NCI-H69 (cell line): ENCODE measurements at places on chromosomes 13 and 19.

GRCh38 chr13:37163641-37164265 is 58.3 kb upstream of the CSNK1A1L start:
- DNase-seq: no peak

DNA sequence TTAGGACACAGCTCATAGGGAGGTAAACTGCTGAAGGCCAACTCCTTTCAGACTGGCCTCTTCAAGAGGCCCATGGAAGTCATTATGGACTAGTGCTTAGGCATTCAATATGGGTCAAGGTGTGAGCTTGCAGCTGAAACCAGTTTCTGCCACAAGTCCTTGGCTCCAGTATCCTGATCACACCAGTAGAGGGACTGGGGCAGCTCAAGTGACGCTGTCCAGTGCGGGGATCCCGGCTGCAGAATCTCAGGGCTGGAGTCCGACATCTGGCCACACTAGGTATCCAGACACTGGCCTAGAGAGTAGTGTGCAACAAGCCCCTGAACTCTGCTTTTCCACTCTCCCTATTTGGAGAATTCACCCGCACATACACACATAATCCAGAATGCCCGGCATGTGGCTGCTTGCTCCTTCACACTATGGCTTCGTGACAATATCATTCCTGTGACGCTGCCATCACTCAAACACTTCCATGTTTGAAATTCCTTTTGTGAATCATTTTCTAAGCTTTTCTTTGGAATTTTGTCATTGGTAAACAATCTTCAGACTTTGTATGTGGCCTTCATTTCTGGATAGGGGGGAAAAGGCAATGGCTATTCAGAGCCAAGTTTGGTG is 425.1 kb downstream of the EFNB2 start:
- DNase-seq: no peak

DNA sequence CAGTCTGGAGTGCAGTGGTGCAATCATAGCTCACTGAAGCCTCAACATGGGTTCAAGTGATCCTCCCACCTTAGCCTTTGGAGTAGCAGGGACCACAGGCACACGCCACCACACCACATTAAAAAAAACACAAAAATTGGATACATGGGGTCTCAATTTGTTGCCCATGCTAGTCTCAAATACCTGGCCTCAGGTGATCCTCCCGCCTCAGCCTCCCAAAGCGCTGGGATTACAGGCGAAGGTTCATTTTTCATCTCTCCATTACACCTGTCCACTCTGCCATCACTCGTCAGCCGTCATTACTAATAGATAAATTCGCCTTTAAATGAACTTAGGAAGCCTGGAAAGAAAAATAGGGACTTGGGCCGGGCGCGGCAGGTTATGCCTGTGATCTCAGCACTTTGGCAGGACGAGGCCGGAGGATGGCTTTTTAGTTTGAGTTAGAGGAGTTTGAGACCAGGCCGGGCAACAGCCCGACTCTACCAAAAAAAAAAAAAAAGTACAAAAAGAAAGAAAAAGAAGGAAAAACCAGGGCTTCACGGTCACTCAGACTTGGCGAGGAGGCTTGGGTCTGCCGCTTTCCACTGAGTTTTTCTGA is 685 bp upstream of the SUPT5H start:
- DNase-seq: peak; percentile 50

GRCh38 chr19:16660763-16661479 is at the start of gene TMEM38A:
TMEM38A (plus strand) TSS chr19:16661139; CDS start chr19:16661218, 79 bp downstream.
- DNase-seq: peak; percentile 78

DNA sequence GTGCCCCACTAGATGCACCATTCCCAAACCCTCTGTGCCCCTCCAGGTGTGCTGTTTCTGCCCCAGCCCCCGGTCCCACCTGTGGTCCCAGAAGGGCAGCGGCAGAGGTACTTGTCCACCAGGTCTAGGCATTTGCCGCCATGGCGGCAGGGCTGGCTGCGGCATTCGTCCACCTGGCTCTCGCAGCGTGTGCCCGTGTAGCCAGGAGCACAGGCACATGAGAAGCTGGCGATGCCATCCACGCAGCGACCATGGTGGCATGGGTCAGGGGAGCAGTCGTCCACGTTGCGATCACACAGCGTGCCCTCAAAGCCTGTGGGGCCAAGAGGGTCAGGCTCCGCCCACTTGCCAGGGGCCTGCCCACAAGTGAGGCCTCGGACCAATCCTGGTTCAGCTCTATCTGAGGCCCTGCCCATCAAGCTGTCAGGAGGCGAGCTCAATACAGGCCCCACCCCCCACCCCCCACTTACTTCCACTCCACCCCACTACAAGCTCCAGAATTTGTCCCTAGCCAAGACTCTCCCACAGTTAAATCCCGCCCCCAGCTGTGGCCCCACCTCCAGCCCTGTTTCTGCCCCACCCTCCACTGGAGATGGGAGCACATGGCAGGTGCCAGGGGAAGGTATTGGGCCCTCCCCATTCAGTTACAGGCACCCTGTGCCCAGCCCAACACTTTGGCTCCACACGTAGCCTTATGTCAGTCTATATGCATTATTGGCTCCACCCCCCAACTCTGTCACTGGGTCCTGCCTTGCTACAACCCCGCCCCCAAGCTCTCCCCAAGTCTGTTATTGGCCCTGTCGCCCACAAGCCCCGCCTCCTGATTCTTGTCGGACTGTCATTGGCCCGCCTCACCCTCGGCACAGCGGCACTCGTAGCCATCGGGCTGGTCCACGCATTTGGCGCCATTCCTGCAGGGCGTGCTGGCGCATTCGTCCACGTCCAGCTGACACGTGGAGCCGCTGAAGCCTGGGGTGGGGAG is 13.5 kb downstream of the NOTCH3 start:
- no peak for DNase-seq

DNA sequence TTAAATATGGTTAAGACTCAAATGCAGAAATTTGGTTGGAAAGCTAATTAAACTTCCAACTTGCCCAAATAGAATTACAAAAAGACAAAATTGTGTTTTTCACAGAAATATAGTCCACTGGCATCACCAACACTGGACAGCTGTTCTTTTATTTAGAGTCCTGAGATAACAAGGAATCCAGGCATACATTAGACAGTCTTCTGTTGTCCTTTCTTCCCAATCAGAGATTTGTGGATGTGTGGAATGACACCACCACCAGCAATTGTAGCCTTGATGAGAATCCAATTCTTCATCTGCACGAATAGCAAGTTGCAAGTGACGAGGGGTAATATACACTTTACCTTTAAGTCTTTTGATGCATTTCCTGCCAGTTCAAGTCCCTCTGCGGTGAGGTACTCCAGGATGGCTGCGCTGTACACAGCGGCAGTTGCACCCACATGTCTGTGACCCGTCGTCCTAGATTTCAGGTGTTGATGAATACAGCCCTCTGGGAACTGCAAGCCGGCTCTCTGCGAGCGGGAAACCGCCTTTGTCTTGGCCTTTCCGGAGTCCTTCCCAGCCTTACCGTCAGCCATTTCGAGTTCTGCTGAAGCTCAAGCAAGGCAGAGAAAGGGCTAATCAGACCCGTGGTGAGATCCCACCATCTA is 14.7 kb downstream of the UBAC2 start:
- DNase-seq: no peak

GRCh38 chr19:42091742-42092141 is 15.8 kb downstream of the ZNF574 start:
- peak; percentile 74 for DNase-seq

DNA sequence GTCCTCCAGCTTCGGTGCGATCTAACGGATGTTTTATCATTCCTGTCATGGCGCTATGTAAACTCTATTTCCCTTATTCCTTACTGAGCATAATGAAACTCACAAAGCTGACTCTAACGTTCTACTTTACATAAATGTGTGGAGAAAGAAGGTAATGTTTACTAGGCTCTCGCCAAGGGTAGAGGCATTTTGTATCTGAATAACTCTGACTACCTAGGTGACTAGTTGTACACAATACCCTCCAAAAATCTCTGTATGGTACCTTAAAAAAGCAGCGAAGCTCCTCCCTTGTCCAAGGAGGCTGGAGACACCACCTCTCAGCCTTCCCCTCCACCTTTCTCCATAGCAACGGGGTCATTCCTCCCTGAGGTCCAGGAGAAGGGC is 316 bp upstream of the ZNF530 start:
- no peak for DNase-seq

DNA sequence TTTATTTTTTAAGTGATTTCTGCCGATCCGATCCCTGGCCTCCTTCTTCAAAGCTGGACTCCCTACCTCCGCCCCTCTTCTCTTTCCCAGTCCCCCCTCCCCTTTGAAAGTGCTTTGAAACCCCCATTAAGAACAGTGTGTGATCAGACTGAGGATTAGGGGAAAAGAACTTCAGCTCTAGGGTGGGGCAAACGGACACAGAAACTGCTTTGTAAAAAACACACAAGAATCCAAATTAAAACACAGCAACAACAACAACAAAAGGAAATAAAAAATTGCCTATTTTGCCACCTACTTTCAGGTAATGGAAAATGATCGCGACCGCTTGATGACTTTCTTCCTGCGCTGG is 1.4 kb downstream of the SPRY2 start:
- no peak for DNase-seq

- no peak for DNase-seq
Measured at GRCh38 chr13:41122838-41123237, 9.8 kb downstream of the KBTBD6 start.

GRCh38 chr13:29849071-29849631 is 1.3 kb downstream of the UBL3 start:
- DNase-seq: peak; percentile 67

GRCh38 chr13:62432906-62433305 is 1017.3 kb upstream of the PCDH20 start:
- DNase-seq: peak; percentile 43

DNA sequence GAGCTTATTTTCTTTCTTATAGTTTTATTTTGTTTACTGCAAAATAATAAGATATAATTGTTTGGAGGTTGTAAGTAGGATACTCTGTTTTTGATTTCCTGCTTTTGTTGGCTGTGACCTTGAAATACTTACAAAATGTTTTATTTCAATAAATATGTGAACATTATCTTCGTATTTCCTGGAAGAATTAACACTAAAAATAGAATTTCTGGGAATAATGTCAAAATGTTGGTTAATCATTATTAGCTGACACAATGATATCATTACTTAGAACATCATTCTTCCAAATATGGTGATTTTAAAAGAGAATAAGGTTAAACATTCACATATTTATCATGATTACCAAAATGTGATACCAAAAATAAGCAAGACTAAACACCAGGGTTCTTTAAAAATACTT is 1148.6 kb upstream of the PRR20A start:
- no peak for DNase-seq

- no peak for DNase-seq
Measured at GRCh38 chr13:74629985-74630384, 495.8 kb upstream of the KLF12 start.

DNA sequence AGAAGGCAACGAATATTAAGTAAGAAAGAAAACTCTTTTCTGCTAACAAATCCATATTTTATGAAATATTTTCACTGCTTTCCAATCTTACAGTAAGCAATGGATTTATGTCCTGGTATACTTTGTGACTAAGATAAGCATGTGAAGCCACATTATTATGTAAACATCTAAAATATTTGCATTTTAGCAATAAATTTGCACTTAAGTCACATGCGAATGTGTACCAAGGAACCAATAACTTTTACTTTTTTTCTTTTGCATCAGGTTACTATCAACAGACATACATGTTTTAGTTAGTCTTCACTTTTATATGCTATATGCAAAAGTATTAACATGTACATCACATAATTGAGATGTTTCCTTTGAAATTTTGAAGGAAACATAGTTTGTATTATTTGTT is 536.7 kb downstream of the SLITRK6 start:
- no peak for DNase-seq

DNA sequence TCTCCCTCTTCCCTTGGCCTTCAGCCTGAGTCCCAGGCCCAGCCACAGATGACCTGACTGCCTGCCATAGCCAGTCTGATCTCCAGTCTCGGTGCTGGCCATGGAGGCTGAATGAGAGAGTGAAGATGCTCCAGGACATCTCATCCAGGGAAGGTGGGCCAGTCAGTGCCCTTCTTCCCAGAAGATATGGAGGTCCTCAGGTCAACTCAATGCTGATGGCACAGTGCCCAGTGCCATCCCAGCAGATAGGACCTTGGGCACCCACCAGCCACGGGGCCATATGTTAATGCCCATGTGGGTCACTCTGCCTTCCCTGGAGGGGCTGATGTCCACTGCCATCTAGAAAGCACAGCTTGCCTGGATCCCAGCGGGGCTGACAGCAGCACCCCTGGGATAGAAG is 7.2 kb downstream of the VSTM2B start:
- no peak for DNase-seq
